Foreskin melanocyte (primary cell): ENCODE measurements at places on chromosomes 6 and 20.

GRCh38 chr20:62010551-62011402 is 54.9 kb downstream of the TAF4 start:
- peak; percentile 26 for DNase-seq

DNA sequence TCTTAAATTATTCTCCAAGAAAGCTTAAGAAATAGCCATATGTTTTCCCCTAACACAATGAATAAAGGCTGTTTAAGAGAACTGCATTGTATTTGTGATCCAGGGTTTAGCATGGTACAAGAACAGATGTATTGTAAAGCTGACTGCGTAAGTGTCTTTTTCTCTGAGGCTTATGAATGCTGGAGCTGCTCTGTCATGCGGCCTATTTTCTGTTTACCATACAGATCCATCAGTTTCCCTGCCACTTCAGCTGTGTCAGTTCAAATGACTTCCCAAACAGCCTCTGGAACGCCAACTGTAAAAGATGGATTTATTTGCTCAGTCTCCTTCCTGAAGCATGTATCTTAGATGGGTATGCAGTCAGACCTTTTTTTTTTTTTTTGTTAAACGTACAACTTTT is 419.3 kb upstream of the HS3ST5 start:
- no peak for DNase-seq

DNA sequence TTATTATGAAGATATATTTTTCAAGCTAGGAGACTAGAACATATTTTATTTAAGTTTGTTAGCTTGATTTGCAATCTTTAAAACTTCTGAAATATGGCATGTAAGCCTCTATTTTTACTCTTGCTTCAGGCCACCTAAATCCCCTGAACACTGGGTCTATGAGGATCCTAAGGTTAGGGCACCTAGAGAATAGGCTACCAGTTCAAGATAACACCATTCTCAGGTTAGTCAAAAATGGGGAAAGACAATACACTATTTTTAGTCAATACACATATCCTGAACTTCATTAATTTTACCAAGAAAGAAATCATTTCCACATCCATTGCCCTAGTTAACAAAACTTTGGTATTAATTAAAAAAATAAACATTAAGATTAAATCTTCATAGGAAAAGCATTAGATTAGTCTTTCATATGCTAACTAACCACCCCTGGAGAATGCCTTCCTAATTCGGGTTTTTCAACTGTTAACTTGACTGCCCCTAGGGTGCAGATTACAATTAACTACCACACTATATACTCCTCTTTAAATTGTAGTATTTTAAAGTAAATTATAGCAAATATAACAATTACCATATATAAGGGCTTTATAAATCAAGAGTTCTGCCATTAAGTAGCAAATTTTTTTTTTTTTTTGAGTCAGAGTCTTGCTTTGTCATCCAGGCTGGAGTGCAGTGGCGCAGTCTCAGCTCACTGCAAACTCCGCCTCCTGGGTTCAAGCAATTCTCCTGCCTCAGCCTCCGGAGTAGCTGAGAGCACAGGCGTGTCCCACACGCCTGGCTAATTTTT is 6.7 kb upstream of the HSF2 start:
- no peak for DNase-seq

GRCh38 chr6:14921878-14922671 is 323.8 kb upstream of the JARID2 start:
- peak; percentile 46 for DNase-seq

DNA sequence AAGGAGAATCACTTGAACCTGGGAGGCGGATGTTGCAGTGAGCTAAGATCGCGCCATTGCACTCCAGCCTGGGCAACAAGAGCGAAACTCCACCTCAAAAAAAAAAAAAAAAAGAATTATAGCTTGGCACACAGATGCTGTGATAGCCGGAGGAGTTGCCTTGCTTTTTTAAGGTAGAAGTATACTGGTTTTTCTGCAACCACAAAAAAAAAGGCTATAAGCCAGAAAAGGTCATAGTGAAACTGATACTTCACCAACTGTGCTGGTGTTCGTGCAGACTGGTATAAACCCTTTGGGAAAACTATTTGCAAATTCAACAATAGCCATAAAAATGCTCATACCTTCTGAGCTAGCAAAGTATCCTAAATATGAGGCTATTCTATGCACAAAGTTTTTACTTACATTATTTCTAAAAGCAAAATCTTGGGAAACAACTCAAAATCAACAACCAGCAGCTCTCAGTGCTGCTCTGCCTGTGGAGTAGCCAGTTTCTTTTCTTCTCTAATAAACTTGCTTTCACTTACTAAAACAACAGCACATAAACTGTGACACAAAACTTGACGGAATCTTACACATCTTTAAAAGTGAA is 44.0 kb downstream of the B4GALT5 start:
- no peak for DNase-seq

GRCh38 chr20:3090565-3090964 is 6.0 kb upstream of the AVP start:
- DNase-seq = no peak
